ENCODE measurements at places on chromosomes 2 and 18.

DNA sequence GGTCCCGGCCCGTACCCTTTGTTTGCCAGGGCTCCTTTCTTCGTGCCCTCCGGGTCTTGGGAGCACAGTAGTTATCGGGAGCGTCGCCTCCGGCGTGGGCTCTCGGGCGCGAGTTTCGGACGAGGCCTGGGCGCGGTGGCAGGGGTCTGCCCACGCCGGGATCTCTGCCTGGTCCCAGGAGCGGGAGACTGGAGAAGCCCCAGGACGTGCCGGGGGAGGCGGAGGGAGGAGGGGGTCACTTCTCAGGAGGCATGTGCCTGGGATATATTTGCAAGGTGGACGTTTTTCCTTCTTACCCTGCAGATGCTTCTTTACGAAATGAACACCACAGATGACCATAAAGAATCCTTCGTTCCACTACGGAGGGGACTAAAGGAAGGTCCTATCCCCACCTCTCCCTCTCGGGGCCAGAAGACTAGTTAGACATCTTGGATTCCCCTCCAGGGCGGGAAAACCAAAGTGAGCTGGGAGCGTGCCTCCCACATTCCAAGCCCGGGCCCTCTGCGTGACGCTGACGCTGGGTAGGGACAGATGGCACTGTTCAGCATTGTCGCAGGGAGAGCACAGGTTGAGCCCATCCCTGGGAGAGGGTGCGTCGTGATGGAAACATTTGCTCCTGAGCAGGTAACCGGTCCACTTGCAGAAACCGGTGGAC lies 483 bp upstream of the FHL2 start:
- DNase-seq: no peak

GRCh38 chr18:24080861-24081260 lies 58.0 kb upstream of the CABYR start:
- peak; percentile 11 for DNase-seq

DNA sequence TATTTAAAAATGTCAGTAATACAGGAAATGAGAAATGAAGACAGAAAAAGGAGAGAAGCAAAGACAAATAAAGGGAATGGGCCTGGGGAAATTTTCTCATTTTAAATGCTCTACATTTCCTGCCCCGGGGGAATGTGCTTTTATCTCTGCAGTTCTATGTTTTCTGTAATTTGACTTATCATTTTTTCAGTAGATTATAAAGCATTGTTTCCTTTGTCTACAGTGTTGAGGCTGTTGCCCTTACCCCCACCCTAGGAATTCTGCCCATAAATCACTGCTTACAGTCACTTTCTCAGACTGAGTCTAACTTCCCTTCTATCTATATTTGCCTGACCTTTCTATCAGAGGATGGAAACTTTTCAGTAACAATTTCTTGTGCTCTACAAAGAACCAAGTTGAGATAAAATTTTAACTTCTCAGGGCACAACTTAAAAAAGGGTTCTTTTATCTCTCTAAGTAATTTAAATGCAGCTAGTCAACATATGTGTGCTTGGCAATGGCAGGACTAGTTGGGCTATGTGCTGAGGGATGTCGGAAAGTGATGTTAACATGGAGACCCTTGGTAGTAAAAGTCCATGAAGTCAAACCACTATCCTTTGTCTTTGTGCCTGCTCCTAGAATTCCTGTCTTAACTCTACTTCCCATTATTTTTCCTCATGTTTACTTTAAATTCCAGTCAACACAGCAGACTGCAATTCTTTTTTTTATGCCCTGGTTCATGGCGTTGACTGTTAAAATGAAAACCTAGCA lies 146.5 kb upstream of the MMADHC start:
- DNase-seq: no peak

- no peak for DNase-seq
Observed at GRCh38 chr18:78547817-78548216, 431.8 kb upstream of the SALL3 start.

DNA sequence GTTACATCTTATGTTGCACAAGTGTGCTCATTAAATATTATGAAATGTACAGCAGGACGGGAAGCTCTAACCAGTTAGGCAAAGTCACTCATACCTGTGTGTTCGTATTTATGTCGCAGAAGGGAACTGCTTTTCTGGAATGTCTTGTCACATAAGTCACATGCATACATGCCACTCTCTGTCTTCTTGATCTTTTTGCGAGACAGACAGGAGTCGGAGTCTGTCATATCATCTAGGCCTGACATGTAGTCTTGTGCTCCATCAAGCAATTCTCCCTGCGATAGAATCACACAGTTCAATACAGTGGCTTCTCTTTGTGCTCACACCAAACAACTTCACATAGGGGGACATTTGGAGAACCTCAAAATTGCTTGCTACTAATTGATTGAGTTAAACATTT lies 123.6 kb downstream of the ZEB2 start:
- DNase-seq: no peak

DNA sequence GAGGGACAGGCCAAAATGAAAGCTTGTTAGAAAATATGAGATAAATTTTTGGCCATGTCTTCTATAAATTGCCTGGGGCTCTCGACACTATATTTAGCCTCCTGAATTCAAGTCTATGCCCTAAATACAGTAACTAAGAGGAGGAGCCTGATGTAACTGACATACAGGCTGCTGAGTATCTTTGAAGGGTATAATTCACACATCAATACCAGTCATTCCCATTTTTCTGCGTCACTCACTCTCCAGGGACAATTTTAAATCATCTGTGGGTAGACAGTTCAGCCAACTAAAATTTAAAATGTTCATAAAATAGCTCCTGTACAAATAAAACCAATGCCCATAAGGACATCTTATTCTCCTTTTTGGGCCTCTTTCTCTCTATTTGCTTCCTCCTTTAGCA lies 105.9 kb downstream of the AP1S3 start:
- no peak for DNase-seq

DNA sequence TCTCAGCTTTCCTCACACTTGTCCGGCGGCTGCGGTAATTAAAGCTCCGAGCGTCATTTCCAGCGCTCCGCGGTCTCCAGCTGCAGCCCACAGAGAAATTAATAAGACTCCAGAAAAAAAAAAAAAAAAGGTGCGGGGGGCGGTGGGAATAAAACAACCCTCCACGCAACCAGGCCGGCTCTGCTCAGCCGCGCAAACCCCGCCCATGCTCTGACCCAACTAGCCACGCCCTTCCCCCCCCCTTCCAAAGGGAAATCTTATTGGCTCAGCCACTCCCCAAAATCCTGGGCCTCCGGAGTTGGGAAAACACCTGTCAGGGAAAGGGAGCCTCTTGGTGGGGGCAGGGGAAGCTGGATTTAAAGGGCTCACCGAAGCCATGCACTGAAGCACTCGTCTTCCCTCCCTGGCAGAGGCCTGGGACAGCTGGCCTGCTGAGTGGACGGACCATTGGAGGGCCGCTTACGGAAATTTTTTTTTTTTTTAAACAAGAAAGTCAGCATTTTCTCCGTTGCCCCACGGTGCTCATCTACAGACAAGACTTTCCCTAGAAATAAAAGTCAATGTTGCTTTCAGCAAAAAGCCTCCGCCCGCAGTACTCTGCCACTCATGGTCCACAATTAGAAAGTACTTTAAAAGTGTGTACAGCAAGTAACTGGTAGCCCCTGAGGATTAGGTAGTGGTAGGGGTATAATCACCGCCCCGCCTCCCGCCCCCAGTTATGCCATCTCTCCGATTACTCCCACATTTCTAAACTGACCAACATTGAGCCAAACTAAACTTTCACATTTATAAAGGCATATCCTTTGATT lies 674 bp upstream of the ERBB4 start:
- no peak for DNase-seq

Measured in CD4-positive, alpha-beta T cell treated with Interleukin-2 at 100 ng/mL for 4 hours (primary cell).